Stimulated activated CD8-positive, alpha-beta memory T cell treated with anti-CD3 and anti-CD28 coated beads, Interleukin-7, amount 100 ng/mL, for 48 hours (primary cell): ENCODE measurements at places on chromosomes 1 and 21.

DNA sequence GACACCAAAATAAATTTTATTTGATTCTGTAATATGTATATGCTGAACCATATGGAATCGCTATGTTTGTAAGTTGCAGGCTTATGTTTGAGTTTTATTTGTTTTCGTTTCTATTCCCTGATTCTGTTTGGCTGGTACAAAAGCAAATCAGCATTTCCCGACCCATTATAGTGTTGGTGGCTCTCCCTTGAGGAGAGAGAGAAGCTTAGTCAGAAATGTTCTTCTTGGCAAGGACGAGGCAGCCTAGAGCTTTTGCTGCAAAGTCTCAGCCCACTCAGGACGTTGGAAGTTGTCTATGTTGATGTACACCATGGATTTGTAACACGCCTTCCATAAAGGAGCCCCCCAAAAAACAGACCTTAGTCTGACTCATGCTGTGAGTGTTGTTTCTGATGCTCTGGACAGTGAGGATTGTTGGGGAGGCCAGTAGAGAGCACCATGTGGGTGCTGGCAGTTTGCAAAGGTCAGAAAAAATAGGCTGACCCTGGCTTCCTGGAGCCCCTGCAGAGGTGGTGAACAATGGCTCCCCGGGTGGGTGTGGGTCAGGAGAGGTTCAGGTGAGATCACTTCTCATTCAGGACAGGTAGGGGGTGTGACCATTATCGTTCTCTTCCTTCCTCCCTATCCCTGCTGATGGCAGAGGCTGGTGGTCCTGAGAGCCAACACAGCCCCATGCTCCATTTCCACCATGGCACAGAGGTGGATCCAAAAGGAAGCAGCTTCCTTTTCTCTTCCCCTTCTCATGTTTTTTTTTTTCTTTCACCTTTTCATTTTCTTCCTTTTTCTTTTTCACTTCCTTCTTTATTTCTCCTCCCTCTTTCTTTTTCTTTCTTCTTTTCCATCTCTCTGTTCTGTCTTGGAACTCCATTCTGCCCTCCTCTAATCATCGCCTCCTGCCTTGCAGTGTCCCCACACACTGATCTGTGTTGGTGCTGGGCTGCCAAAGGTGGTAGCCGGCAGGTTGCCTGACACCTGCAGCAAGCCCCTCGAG, 84.4 kb upstream of the CNTN2 start:
- DNase-seq = no peak

DNA sequence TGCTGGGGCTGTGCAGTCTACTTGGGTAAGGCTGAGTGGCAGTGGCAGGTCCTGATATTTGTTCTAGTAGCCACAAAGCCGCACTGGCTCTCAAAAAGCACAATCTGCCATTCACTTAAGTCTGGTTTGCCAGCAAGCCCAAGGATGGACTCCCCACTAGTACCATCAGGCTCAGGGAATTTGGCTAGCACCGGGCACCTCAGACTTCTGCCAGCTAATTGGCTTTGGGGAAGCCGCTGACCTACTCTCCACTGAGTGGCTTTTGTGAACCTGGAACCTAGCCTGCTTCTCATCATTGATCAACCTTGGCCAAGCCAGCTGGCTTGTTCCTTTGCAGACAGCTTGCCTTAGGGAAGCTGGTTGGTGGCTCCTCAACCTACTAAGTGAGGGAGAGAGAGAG, 83.1 kb downstream of the ESRRG start:
- DNase-seq = no peak

DNA sequence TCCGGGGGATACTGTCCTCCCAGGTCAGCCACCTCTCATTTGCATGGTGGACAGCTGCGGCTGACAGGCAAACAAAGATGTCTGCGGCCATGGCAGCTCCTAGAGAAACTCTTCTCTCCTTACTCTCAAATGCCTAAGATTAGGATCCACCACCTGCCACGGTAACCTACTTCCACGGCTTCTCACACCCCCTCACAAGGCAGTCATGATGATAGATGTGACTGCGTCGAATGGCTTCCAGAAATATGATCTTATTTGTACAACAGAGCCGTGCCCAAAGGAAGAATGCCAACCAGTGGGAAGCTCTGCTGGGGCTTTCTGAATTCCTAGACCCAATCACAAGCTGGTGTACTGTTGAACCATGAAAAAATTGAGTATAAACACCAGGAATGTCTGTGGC, 73.4 kb downstream of the BACE2 start:
- no peak for DNase-seq

- DNase-seq = no peak
Observed at GRCh38 chr1:205583461-205584130, 48.2 kb downstream of the ELK4 start.

GRCh38 chr1:114152508-114153260, 985 bp downstream of the SYT6 start:
- DNase-seq = no peak

DNA sequence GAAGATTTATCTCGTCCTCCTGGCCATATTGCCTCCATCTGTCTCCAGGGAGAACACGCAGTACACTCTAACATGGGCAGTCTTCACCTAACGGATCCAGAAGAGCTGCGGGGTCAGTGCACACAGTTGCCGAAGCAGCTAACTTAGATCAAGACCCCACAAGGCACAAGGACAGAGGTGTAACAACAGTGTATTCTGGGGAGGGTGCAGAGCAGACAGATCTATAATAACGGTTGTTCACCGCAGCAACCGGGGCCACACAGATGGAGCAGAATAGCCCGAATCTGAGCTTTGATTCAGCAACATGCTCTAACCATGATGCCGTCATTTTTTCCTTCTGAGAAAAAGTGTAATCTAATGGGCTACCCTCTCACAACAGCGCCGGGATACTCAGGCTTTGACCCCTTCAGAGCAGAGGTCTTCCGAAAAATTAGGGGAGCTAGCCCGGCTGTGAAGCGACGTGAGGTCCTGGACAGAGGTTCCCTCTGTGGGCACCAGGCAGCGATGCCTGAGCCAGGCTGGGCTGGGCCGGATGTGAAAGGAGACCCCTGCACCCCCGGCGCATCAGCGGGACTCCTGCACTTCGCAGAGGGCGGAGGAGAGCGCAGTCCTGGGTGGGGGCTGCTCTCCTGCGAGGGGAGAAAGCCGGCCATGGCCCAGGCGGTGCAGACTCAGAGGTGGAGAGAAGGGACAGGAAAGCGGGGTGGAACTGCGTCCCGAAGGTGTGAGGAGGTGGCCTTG, 57.5 kb downstream of the BCL9 start:
- DNase-seq = no peak

GRCh38 chr1:173508541-173508940, 31.4 kb downstream of the PRDX6 start:
- DNase-seq = no peak

GRCh38 chr1:59985911-59986515, 59.4 kb upstream of the CYP2J2 start:
- DNase-seq = no peak

DNA sequence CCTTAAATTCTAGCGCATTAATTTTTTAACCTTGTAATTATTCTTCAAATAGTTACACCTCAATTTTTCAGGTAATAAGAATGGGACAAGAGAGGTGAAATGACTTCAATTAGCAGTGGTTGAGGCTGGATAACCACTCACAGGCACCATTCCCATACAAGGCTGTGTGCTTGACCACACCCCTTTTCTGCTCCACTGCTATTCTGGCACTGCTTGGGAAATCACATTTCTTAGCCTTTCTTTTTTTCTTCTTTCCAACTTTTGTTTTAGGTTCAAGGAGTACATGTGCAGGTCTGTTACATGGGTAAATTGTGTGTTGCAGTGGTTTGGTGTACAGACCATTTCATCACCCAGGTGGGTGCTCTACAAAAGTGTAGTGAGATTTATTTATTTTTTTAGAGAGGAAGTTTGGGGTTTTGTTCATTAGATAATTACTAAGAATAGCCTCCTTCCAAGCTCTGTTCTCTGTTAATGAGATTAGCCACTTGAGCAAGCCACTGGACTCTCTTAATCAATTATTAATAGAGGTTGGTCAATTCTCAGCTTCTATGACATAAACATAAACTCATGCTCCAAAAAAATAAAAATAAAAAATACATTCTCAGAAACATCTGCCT, 14.4 kb downstream of the ILDR2 start:
- no peak for DNase-seq

- DNase-seq = no peak
Observed at GRCh38 chr1:154551474-154551873, 7.0 kb downstream of the UBE2Q1 start.

GRCh38 chr1:16318555-16318954, 33.7 kb downstream of the FBXO42 start:
- no peak for DNase-seq

DNA sequence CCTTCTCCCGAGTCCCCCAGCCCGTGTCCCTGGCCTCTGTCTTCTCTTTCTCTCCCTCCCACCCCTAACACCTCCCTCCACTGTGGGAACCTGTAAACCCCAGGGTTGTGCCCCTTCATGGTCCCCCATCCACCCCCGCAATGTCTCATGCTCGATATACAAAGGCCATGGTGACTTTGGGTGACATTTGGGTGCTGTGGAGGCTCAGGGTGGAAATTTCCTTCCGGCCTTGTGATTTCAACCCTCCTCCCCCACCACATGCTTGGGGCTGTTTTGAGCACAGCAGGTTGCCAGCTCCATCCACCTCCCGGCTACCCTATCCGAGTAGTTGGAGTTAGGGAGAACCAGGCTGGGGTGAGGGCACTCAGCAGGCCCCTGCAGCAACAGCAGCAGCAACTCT, 25.7 kb upstream of the VPS13D start:
- DNase-seq = peak; percentile 70

- no peak for DNase-seq
Observed at GRCh38 chr1:160577671-160578070, 1.6 kb downstream of the CD84 start.

DNA sequence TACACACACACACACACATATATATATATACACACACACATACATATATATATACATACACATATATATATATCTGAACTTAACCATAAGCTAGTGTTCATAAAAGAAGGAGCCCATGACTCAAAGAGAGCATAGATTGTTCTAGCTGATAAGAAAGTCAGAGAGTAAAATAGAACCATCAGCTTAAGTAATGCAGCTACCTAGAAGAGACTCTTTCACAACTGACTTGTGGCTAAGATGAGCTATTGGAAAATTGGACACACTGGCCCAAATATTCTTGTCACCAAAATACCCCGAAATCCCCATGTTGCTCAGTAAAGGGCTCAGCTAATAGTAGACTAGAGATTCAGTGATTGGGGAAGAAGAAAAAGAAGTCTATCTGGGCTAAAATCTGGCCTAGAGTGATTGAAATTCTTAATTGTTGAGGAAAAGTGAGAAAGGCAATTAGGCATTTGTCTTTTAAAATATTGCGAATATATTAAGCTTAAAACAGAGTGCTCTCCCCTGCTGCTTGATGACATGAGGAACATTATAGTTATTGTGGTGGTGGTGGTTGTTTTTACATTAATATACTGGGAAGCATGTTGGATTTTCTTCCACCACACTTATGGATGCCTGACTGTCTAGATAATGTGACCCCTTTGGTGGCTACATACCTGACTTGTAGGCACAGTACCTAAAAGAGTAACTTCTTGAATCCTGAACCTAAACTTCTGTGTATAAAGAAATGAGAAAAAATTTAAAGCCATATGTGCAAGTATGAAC, 6.3 kb downstream of the SLAMF1 start:
- DNase-seq = no peak

DNA sequence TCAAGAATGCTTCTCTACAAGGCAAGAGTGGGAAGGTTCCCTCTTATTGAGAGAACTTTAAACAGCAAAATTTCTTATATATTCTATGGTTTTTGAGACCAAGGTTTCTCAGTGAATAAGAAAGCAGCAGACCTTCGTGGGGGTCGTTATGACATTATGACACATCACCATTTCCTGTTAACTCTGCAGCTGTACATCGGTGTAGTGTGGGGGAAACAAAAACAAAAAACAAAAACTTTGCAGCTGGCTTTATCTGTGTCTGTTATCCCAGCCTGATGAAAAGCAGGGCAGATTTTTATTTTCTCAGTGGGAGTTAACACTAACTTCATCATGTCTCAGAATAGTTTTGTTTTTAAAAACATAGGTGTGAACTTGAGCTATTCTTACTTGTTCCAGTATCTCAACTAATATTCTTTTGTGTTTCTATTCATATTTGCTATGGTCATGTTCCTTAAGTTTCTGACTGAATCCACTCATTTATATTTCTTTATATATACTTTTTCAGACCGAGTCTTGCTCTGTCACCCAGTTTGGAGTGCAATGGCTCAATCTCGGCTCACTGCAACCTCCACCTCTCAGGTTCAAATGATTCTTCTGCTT, 2.1 kb downstream of the SDE2 start:
- DNase-seq = no peak

DNA sequence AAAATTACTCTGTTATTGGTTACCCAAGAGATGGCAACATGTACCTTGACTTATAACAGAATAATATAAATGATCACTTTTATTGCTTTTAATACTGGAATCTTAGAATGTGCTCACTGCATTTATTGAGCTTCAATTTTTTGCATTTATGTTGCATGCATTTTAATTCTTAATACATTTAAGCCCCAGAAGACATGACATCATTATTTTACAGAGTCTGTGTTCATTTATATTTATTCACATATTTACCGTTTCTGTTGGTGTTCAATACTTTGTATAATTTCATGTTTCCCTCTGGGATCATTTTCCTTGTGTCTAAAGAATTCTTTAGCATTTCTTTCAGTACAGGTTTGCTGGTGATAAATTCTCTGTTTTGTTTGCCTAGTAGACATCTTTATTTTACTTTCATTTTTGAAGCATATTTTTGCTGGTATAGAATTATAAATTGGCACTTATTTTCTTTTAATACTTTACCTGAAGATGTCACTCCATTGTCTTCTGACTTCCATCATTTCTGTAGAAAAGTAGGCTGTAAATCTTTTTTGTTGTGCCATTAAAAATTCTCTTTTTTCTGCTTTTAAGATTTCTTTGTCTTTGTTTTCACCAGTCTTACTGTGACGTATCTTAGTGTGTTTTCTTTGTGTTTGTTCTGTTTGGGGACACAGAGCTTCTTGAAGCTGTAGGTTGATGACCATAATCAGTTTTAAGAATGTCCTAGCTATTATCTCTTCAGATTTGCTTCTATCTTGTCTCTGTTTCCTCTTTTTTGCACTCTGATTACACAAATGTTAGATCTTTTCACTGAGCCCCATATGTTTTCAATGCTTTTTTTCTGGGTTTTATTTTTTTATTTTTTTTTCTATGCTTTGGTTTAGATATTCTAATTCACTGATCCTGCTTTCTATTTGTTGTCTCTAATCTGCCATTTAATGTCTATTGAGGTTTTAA, 26.9 kb downstream of the DISP3 start:
- DNase-seq = no peak

DNA sequence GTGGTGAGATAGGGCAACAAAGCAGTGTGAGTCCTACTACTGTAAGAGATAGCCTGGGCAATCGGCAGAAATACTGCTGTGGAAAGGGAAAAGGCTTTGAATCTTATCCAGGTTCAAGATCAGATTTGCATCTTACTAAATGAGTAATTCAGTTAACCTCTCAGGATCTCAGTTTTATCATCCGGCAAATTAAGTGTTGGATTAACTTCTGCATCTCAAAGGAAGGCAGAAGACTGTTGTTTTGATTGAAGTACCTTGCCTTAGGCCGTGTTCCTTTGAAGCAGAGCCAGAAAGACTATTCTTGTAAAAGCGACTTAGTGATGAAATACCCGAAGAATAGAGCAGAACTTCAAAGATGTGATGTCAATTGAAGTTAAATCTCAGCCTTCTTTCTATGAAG, 612.9 kb upstream of the USP24 start:
- DNase-seq = no peak

GRCh38 chr1:66266350-66266749, 267.6 kb upstream of the SGIP1 start:
- no peak for DNase-seq

GRCh38 chr21:38376693-38377092, 119.9 kb downstream of the KCNJ15 start:
- DNase-seq = no peak

GRCh38 chr21:43657355-43658087, 1.8 kb downstream of the HSF2BP start:
- DNase-seq = no peak
